ENCODE measurements at places on chromosomes 6 and 20.

DNA sequence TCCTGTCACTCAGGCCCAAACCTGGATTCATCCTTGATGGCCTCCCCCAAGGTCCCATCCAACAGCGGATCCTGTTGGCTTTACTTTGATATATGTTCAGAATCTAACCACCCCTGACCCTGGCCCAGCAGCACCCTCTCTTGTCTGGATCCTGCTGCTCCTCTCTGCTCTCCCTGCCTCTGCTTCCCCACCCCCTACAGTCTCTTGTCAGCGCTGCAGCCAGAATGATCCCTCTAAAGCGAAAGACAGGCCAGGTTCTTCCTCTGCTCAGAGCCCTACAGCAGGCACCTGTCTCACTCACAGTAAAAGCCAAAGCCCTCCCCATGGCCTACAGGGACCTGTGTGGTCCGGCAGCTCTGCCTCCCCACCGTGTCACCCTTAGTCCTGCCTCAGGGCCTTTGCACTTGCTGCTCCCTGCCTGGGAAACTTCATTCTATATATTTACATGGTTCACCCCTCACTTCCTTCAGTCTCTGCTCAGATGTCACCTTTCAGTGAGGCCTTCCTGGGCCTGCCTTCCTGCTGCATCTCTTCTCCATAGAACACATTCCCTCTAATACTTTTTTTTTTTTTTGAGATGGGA lies 37.4 kb upstream of the KCNB1 start:
- no peak for DNase-seq

GRCh38 chr20:9025643-9026042 lies 43.2 kb upstream of the PLCB4 start:
- peak; percentile 33 for DNase-seq

- no peak for DNase-seq
These were observed 481.9 kb downstream of the TBC1D32 start for GRCh38 chr6:120852293-120852849.

- DNase-seq: no peak
These were observed 8.0 kb downstream of the FAM217B start for GRCh38 chr20:59948212-59948611.

- DNase-seq: no peak
These were observed 3.1 kb upstream of the MAVS start for GRCh38 chr20:3843490-3843889.

GRCh38 chr6:101417900-101418299 lies 24.4 kb downstream of the GRIK2 start:
- DNase-seq: no peak

GRCh38 chr6:145882121-145882531 lies 67.5 kb upstream of the FBXO30 start:
- DNase-seq: no peak

- DNase-seq: no peak
These were observed 2.5 kb upstream of the NELFCD start for GRCh38 chr20:58978351-58979190.

- DNase-seq: no peak
These were observed 43.6 kb upstream of the SLC4A11 start for GRCh38 chr20:3282271-3283221.

GRCh38 chr6:11202513-11203305 lies 29.8 kb downstream of the NEDD9 start:
- DNase-seq: no peak

DNA sequence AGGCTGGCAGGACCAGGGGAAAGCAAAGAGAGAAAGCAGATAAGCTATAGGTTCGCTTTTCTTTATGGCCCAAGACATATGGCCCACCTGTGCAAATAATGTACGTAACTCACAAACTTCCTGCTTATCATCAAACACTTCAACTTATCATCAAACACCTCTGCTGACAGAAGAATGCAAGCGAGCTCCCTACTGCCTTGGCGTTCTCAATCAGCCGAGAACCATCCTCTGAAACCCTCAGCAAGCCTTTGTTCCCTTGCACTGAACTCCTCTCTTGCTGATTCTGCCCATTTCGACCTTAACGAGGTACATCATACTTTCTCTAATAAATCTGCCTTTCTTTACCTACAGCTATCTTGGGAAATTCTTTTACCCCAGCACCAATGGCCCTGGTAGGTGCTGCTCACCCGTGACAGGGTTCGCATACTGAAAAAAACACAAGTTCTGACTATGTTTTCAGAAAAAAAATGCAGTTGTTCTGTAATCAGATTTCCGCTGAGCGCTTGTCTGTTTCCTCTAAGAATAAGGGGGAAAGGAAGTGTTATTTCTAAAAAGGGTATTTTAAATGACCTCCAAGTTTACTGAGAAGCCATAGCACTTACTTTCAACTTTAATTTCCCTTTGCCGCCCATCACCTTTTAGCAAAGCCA lies 28.3 kb downstream of the SERPINB6 start:
- DNase-seq: no peak

DNA sequence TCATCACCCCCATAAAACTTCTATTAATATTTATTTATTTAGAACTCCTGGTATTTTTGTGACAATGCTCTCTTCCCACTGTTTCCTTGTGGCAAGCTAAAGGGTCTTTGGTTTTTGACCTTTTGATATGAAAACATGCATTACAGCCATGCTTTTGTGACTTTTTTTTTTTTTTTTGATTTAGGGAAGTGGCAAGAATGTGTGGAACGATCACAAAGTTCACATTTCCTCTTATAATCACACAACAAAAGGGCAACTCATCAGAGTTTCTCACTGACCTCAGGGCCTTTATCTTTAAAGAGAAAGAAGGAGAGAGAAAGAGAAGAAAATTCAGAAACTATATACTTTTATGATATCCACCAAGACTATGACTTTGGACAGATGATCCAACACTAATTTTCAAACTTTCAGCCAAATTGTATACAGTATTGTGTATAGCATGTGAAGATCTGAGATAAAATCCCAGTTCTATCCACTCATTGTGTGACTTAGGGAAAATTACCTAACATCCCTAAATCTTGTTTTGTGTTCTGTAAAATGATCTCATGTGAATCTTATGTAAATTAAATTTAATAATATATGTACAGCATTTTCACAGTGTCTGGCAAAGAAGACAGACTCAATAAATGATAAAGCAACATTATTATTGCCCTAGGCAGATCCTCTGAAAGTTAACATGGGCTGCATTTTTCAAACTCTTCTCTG lies 106.8 kb upstream of the MARCKS start:
- DNase-seq: no peak

DNA sequence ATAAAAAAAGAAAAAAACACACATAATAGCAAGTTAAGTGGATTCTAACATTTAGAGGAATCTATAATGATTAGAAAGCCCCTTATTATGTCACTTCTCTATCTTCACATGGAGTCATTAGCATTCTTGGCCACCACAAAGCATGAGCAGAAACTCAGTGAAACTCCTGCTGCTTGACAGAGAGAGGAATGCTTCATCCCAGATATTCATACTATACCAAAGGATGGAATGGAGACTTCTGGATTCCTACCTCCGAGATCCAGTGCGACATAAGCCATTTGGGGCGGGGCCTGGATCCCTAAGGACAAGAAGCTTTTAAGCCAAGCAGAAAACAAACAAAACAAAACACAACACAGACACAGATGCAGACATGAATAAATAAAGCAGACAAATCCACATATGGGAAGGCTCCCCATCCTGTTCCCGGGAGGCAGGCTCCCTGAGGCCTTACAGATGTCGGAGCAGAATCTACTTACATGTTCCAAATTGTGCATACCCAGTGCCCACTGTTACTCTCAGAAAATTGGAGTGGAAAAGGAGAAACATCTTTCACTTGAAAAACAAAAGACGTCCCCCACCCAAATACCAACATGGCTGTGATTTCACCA lies 727.3 kb downstream of the MAFB start:
- DNase-seq: no peak

GRCh38 chr6:76703786-76704185 lies 631.3 kb upstream of the IMPG1 start:
- no peak for DNase-seq

DNA sequence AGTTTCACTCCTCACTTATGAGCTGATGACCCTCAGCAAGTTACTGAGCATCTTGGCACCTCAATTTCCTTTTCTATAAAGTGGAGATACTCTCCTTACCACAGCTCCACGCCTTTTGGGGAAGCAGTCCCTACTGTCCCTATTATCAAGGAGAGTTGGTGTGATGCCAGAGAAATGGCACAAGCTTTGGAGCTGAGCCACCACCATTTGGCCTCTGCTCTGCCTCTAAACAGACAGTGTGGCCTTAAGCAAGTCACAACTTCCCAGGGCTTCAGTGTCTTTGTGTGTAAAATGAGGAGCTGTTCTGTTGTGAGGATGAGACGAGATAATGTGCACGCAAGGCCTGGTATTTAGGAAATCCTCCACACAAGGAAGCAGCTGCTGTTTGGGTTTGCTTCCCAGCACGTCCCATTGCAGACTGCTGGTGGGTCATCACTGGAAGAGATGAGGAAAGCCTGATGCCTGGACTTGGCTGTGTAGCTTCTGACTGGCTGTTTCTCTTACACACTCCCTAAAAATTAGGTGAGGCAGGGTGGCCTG lies 18.5 kb downstream of the NSFL1C start:
- DNase-seq: no peak

DNA sequence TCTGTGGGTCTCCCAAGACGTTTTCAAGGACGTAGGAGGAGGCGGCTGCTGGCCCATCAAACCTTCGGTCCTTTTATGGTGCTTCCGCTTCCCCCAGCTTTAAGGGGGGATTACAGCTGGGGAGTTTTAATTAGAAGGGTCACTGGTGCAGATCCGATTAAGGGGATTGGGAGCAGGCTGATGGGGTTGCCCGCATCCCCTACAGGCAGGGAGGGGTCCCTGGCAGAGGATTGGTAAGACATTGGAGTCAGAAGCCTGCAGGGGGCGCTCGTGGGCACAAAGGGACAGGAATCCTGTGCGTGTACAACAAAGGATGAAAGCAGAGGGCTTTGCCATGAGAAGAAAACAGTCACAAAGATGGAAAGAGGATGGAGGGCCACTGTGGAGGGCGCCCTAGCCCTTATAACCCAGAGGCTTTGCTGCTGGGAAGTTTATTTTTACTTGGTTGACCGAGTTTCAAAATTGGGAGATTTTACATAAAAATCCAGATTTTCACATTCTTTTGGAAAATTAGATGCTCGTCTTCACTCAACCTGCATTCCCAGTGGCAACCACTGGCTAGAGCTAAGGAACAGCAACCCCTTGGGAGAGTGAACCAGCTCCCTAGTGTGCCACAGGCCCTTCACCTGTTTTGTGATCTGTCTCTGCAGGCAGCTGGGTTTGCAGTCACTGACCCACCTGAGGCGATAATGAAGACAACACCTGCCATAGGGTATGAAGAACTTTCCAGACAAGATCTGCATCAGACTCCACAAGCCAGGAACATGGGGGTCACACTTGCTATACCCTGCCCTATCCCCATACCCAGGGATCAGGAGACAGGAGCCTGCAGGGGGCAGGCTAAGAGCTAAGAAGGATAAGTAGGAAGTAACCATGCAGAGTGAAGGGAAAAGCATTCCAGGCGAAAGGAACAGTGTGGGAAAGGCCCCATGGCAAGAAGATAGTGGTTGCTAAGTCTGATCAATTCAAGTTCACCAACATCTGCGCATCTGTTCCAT lies 97.7 kb downstream of the KCNB1 start:
- no peak for DNase-seq

- DNase-seq: peak; percentile 60
These were observed 234.1 kb downstream of the TMEM242 start for GRCh38 chr6:157089258-157089657.

DNA sequence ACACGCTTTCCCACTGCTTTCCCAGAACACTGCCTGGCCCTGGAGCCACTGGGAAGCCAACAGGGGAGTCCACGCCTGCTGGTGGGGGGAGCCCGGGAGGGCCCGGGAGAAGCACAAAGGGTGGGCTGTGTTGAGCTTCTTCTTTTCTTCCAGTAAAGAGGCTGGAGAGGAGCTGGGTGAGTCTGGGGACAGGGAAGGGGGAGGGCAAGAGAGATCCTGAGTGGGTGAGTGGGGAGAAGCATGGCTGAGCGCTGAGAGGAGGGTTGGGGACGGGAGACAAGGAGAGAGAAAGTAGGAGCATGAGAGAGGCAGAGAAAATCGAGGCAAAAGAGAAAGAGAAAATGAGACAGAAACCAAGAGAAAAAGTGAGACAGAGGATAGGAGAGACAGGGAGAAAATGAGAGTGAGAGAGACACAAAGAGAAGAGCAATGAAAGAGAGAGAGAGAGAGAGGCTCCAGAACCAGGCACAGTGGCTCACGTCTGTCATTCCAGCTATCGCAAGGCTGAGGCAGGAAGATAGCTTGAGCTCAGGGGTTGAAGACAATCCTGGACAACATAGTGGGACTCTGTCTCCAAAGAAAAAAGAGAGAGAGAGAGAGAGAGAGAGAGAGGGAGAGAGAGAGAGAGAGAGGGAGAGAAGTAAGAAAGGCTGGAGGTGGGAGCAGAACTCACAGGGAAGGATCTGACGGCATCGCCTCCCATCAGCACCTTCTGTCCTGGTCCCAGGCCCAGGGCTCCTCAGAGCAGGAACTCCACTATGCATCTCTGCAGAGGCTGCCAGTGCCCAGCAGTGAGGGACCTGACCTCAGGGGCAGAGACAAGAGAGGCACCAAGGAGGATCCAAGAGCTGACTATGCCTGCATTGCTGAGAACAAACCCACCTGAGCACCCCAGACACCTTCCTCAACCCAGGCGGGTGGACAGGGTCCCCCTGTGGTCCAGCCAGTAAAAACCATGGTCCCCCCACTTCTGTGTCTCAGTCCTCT lies 2.0 kb downstream of the LST1 start:
- no peak for DNase-seq

DNA sequence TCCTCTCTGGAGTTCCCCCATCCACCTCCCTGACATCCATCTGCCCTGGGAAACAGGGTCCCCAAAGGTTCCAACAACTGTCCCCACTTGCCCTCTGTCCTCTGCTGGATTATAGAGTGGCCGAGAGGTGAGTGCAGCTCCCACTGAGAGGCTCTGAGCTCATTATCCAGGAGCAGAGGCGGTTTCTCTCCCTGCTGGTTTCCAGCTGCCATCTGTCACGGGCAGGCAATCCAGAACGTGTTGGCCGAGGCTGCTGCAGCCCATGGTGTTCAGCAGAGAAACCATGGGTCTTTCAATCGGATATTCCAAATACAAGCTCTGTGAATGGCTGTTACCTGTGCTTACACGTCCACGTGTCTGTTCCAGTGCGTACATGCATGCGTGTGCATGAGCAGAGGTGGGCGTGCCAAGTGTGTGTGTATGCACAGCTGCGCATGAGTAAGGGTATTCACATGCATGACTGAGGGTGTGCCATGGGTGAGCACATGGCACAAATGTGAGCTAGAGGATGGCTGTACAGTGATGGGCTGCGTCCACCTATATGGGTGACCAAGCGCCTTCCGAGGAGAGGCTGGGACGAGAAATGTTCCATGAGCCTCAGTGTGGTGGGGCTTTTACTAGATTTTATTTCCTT lies 183.7 kb upstream of the PMEPA1 start:
- DNase-seq: no peak

GRCh38 chr6:160978141-160978901 lies 13.2 kb upstream of the MAP3K4 start:
- DNase-seq: no peak

DNA sequence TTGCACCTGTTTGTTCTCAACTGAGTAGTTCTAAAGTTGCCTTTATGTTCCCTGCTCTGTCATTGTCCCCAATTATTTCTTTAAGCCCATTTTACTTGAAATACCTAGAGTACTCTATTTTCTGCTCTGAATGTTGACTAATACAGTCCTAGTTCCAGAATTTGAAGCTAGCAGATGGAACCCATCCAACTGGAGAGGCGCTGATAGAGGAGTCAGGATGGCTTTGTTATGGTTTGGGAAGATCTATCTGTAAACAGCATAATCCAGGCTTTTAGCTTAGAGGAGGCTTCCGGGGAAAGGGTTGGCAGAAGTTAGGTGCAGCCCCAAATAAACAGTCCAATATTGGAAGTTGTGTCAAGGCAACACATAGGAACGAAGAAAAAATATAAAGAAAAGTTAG lies 927.7 kb downstream of the TFAP2A start:
- no peak for DNase-seq

Data from astrocyte of the cerebellum (primary cell).